Stromal cell of bone marrow (primary cell): ENCODE measurements at places on chromosomes 7 and 10.

DNA sequence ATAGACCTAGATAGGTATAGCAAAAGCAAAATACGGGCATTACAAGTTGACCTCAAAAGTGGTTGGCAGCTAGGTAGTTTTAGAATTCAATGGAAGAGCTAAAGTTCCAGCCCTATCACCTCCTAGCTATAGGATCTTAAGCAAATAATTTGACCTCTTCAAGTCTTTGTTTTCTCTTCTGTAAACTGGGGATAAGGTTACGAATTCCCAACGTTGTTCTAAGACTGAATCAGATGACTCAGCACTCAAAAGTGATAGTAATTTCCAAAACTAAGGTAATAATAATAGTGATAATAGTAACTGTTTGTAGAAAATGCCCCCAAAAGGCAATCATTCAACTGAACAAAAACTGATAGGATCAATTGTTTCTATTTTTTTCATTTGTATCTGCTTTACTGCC lies 445.2 kb downstream of the KCNMA1 start:
- no peak for DNase-seq

GRCh38 chr7:2276107-2276506 lies 34.1 kb downstream of the NUDT1 start:
- no peak for DNase-seq

DNA sequence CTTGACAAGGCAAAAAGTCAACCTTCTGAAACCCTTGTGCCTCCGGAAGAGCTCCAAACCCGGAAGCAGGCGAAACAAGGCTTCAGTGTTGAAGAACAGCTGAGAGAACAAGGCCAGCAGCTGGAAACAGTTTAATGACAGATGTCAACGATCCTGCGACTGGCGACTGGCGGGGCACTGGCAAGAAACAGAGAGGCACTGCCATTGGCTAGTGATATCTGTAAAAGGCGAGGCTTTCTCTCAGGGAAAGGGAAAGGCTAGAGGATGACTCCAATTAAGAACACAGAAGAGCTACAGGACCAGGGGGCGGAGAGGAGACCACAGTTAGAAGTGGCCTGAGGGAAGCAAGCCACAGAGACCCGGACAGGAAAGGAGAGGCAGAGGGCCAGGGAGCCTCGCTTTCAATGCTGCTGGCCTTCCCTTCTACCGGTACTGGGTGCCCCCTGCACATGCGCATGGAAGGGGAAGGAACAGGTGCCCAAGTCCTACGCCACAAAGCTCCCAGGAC lies 19.4 kb downstream of the ITGB1 start:
- DNase-seq = no peak

GRCh38 chr7:80475383-80475782 lies 36.5 kb downstream of the GNAT3 start:
- DNase-seq = no peak

- DNase-seq = no peak
Measured at GRCh38 chr7:157301610-157302120, 35.1 kb upstream of the DNAJB6 start.

DNA sequence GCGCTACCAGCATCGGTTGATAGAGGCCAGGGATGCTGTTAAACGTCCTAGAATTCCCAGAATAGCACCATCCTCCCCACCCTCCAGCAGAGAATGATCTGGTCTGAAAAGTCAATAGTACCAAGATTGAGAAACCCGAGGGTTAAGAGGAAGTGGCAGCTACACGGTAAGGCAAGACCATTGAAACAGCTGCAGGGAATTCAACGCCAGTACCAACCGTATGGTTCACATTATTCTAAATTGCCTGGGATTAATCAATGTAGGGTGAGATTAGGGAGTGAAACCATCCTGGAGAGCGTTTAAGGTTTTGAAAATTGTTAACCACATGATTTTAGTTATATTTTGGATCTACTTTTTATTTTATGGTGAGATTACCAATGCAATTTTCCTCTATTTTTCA lies 352.2 kb downstream of the PRPF18 start:
- no peak for DNase-seq

- peak; percentile 84 for DNase-seq
Measured at GRCh38 chr7:116691664-116692063, 19.7 kb downstream of the MET start.

GRCh38 chr10:88903715-88904114 lies 23.7 kb downstream of the STAMBPL1 start:
- DNase-seq = no peak

GRCh38 chr7:151937286-151937685 lies 19.0 kb upstream of the GALNTL5 start:
- DNase-seq = no peak

- DNase-seq = no peak
Measured at GRCh38 chr10:93417266-93417665, 64.9 kb downstream of the MYOF start.

DNA sequence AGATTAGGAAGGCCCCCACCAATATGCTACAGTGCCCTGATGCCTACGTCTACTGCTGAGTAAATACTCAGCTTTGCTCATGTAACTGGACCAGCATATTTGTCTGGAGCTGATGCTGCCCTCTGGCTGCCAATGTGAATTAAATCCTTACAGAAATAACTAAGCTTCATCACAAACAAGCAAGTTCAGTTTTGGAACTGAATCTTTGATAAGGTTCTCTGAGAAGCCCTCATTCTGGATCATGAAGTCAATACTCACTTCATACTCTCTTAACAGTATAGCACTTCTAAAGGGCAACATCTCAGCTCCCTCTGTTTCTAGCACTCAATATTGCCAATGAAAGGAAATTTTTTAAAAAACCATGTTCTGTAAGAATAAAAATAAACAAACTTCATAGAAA lies 246.7 kb downstream of the ETV1 start:
- DNase-seq = peak; percentile 47

DNA sequence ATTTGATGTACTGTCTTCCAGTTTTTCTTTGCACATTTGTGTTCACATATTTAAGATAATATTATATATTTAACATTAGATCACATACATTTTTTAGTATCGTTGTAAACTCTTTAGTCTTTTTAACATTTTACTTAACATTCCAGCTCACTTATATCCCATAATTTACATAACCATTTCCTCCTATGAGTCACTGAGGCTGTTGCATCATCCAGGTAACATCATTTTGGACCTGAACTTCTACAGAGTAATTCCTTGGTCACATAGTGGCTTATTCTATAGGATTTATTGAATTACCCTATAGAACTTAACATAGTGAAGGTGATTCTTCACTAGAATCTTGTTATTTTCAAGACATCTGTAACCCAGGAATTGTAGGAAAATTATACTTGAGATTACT lies 194.4 kb downstream of the POU6F2 start:
- no peak for DNase-seq

DNA sequence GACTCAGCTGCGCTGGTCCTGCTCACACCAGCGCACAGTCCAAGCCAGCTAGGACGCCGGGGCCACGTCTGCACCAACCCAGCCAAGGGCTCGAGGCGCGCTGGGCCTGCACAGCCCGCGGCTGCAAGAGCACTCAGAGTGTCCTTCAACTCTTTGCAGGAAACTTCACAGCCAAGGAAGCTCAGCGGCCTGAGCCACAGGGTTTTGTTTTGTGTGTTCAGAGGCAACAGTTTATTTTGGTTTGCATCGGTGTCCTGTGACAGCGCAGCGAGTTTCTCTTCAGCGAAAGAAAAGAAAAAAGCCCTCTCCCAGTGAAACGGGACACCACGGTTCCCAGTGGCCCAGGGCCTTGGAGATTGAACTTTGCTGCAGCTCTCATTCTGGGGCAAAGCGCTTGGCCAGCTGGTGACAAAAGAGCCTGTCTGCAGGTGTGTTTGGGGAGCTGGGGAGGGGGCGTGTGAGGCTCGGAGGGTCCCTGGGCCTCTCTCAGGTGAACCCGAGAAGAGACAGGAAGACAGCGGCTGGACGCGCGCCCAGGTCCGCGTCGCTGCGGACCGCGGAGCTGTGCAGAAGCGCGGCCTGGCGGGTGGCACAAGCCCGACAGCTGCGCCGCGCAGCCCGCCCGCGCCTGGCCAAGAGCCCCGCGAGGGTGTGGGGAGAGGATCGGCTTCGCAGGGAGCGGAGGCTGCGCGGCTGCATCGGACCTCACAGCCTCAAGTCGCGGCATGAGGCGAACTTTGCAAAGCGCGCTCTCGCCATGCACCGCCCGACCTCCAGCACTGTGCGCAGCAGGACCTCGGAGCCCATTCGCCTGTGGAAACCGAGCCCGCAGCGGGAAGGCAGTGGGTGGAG lies 922 bp downstream of the CXCL12 start:
- DNase-seq = peak; percentile 18

DNA sequence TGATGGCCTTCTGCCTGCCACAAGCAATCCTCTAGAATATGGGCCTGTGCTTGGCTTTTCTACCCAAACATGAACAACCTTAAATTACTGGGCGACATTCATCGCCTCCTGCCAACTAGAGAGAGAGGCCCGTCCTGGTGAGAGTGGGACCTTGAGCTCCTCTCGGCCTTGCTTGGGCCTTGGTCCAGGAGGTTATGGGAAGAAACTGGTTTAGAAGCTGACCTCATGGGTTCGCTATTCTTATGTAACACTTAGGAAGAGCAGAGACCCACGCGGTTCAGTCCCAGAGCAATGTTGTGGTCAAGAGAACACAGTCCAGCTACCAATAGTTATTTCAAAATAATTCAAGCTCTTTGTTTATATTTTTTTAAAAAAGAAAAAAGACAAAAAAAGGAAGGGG lies 176.3 kb upstream of the ZNF32 start:
- peak; percentile 86 for DNase-seq

DNA sequence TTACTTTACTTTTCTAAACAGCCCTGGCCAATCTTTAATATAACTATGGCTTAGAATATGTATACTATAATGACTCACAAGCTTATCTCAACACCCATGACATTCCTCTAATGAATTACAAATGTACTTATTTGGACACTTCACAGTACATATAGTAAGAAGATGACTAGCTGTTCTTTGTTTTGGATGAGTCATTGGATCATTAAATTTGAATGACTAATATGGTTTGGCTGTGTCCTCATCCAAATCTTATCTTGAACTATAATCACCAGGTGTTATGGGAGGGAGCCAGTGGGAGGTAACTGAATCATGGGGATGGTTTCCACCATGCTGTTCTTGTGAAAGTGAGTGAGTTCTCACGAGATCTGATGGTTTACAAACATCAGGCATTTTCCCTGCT lies 807.5 kb upstream of the SORCS1 start:
- DNase-seq = peak; percentile 4

DNA sequence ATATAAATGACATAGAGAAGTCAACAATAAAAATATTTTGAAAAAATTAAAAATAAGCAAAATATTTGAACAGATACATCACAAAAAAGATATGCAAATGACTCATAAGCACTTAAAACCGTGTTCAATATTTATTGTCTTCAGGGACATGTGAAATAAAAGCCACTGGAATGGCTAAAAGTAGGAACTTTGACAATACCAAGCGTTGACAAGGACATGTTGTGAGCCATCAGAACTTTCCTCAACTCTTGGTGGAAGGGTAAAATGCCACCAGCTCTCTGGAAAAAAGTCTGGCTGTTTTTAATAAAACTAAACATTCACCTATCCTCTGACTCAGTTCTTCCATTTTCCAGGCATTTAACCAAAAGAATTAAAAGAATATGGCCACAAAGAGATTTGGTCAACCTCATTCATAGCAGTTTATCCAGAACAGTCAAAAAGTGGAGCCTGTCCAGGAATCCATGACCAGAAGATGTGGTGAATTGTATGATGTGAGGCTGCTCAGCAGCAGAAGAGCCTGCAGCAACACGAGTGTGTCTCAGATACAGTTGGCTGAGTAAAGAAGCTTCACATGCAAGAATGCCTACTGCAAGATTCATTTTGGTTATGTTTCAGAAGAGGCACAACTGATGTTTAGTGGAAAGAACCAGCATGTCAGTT lies 7.1 kb upstream of the KLF6 start:
- DNase-seq = peak; percentile 87

- peak; percentile 26 for DNase-seq
Measured at GRCh38 chr10:26269754-26270153, 53.2 kb downstream of the GAD2 start.
